Stimulated activated CD8-positive, alpha-beta memory T cell treated with anti-CD3 and anti-CD28 coated beads, Interleukin-2, amount 100 ng/mL, for 48 hours (primary cell): ENCODE measurements at places on chromosomes 4 and X.
A peak's percentile ranks its signal among the peaks of the same experiment; 100 is the strongest.

- DNase-seq: no peak
Observed at GRCh38 chrX:19842542-19842941, 44.9 kb downstream of the SH3KBP1 start.

GRCh38 chrX:49106930-49107329, 16.6 kb downstream of the GPKOW start:
- DNase-seq: no peak

- no peak for DNase-seq
Observed at GRCh38 chr4:47462799-47463234, 685 bp downstream of the COMMD8 start.

GRCh38 chr4:123640824-123641223, 244.2 kb downstream of the SPRY1 start:
- DNase-seq: no peak

DNA sequence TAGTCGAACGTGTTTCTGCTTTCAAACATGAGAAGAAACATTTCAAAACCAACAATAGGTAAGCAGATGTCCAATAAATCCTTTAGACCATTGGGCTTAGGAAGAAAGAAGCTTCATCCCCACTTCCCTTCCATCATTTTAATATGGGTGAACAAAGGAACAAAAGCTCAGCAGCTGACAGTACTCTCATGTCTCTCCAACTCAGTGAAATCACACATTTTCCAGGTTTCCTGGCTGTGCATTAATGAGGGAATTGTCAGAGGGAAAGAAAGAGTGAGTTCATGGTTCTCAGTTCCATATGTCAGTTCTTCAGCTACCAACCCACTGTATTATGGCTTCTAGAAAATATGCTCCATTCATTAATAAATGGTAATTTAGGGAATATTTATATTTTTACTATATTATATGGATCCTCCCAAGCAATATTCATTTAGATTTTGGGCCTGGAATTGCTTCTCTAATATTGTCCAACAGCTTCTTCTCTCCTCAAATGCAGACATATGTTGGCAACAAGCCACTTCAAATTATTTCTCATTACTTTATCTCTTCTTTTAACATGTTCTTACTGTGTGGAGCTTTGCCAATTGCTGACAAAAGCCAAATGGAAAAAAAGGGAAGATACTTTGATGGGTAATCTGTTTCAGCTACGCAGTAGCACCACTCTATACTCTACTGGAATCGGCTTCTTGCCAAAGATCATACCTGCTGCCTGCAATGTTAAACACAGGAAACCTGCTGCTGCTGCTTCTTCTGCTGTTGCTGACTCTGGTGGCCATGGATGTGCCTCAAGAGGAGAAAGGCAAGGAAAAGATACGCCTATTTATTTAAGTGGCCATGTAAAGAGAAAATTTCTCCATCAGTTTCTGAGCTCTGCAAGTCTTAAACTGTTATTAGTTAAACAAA, 1757.6 kb downstream of the ARAP2 start:
- no peak for DNase-seq

GRCh38 chr4:3911252-3911856, 145.2 kb downstream of the ADRA2C start:
- DNase-seq: no peak

DNA sequence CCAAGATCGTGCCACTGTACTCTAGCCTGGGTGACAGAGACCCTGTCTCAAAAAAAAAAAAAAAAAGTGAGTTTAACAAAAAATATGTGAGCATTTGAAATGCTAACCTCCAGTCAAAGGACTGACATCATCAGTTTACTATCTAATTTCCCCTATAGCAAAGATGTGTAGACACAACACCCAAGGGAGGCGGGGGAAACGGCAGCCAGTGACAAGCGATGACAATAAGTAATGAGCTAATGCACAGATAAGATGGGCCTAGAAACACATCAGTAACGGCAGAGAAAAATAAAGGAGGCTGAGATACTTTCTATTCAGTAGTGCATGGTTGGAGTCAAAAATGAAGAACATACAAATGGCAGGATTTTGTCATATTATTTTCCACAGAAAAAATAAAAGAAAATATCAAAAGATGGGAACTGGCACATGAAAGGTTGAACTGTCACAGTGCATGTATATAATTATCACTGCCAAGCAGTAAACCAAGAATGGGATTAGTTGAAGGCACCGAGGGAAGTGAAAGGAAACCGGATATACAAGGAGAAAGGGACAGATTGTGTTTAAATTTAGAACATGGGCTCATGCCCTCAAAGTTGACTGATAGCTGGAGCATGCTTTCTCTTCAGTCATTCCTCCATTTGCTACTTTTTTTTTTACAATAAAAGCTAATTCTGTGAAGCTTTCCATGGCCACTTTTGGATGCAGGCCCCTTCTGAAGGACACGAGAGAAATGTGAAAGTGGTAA, 41.8 kb downstream of the IGFBP7 start:
- DNase-seq: no peak

DNA sequence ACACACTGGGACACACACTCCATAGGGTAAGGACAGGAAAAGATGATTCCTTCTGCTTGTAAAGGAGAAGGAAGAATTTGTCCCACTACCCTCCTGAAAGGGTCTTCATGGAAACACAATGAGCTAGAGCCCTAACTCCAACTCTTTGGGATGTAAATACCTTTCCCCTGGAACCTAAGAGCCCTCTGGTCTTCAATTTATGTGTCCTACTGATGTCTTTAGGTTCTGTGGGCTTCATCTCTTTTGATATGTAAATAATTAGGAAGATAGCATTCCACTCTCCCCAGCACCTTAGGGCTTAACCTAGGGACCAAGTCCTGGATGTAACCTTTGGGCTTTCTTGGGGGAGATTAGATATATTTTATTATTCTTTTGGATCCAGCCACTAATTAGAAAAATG, 38.3 kb downstream of the PF4 start:
- DNase-seq: no peak

- no peak for DNase-seq
Observed at GRCh38 chrX:68079961-68080360, 353.3 kb downstream of the OPHN1 start.

DNA sequence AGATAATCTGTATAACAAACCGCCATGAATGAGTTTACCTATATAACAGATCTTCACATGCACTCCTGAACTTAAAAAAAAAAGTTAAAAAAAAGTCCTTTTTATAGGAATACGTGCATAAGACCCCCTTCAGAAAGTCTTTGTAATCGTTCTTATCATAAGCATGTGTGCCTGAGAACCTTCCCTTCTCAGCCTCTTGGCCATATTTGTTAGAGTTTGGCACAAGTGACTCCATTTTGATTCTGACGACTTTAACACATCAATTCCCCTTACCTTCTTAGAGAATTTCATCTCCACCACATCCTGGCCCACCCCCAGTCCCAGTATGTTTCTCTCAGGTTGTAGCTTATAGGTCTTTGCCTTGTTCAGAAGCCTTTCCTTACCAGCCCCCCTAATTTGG, 16.0 kb upstream of the ANXA5 start:
- DNase-seq: no peak

- no peak for DNase-seq
Observed at GRCh38 chrX:101108284-101108683, 10.3 kb downstream of the CENPI start.

GRCh38 chr4:98657531-98658286, 702 bp downstream of the TSPAN5 start:
- DNase-seq: peak; percentile 26

DNA sequence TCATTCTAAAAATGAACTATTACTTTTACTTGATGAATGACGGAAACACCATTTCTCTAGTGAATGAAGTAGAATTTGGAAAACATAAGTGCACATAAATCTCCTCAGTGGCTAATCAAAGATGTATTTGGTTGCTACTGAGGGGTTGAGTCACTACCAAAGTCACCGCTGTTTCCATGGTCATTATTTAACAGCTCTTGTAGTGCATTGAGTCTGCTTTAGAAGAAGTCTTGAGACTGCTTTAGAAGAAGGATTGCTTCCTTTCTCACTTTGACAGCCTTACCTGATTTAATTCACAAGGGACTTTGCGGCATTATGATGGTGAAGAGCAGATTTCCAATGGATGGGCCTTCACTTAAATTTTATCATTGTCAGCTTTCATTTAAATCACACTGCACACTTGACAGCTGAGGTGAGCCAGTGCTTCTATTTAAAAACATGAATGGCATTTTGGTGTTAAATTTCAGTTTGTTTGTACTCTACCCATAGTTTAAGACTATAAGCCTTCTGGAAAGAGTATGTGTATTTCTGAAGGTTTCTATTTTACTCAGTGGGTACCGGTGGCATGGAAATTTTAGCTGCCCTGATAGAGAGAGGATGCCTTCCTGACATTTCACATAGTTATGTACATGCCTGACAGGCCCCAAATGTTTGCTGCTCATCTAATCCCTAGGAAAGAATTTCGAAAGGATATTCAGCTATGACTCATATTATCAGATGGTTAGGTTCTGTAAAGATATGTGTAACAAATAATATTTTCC, 9.5 kb downstream of the ASB5 start:
- DNase-seq: no peak
